ENCODE measurements at places on chromosomes 4 and X.

DNA sequence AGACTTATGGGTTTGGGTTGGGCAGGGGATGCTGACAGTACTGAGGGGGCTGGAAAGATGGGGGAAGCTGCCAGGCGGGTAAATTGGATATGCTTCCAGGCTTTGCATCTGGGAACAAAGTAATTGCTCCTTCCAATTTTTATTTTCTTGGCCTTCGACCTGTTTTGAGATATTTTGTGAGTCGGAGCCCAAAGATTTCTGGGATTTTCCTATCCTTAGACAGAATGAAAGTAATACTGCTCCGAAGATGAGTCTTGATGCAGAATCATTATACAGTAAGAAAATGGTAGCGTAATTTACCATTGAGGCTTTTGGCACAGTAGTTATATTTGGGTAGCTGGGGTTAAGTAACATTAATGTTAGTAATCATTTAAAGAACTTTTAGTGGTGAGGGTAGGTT, 1.4 kb downstream of the SMARCA5 start:
- peaks cover 26% of the 10 kb centered on the region for H3K36me3 ChIP-seq
- H3K4me1 ChIP-seq = peaks cover 11% of the 10 kb centered on the region
- H3K4me3 ChIP-seq = peak overlapping the region; percentile 78

DNA sequence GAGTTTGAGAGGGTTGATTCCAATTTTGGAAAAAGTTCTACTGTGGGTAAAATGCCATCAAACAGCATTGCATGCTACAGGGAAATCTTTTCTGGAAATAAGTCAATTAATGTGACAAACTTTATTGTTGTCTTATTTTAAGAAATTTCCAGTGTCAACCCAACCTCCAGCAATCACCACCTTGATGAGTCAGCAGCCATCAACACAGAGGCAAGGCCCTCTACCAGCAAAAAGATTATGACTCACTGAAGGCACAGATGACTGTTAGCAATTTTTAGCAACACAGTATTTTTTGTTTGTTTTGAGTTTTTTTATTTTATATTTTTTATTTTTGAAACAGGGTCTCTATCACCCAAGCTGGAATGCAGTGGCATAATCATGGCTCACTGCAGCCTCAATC, 165.4 kb upstream of the C1QTNF7 start:
- no peaks in the 10 kb centered on the region for H3K4me1 ChIP-seq
- H3K4me3 ChIP-seq = no peak overlapping the region
- peaks cover under 1% of the 10 kb centered on the region for H3K27me3 ChIP-seq
- no peaks in the 10 kb centered on the region for H3K36me3 ChIP-seq
- no peak for DNase-seq

- no peaks in the 10 kb centered on the region for H3K27me3 ChIP-seq
- no peaks in the 10 kb centered on the region for H3K36me3 ChIP-seq
- no peak overlapping the region for H3K4me3 ChIP-seq
- H3K27ac ChIP-seq = peak overlapping the region; percentile 92
These were observed 231.3 kb downstream of the INPP4B start for GRCh38 chr4:142614621-142615323.

DNA sequence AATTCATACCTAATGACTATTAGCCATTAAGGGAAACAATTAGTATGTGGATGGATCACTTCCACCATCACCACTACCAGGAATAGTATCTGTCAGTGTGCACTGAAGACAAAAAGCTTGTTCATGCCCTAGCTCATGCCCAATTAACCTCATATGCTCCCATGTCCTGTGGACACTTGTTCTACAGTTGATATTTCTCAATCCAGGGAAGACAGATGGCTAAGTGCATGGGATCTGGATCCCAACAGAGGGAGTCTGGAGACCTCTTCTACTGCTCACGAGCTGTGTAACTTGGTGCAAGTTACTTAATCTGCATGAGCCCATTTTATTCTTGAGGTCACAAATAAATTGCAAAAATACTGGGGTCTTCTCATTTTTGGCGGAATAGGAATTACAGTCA, 23.7 kb downstream of the AMOT start:
- no peak for DNase-seq
- H3K4me1 ChIP-seq = no peaks in the 10 kb centered on the region
- H3K27ac ChIP-seq = no peak overlapping the region
- no peaks in the 10 kb centered on the region for H3K36me3 ChIP-seq
- no peak overlapping the region for H3K4me3 ChIP-seq
- H3K27me3 ChIP-seq = peaks cover 6% of the 10 kb centered on the region

GRCh38 chr4:99180382-99181070, 36.4 kb upstream of the ADH4 start:
- H3K27me3 ChIP-seq = no peaks in the 10 kb centered on the region
- no peak overlapping the region for H3K4me3 ChIP-seq
- H3K4me1 ChIP-seq = no peaks in the 10 kb centered on the region
- DNase-seq = peak; percentile 76
- no peaks in the 10 kb centered on the region for H3K36me3 ChIP-seq
- H3K27ac ChIP-seq = no peak overlapping the region

DNA sequence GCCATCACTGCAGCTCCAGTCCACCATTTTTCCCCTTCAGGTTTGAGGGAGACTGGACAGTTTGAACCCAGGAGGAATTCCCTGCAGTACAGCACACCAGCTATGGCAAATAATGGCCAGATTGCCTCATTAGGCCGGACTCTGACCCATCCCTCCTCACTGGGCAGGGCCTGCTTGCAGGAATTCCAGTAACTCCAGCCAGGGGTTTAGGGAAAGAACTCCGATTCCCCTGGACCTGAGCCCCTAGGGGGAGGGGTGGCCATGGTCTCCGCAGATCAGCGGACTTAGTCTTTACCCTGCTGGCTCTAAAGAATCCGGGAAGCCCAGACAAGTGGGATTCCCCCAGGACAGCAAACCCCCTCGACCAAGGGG, 342.8 kb downstream of the DMD start:
- no peaks in the 10 kb centered on the region for H3K36me3 ChIP-seq
- H3K4me3 ChIP-seq = no peak overlapping the region
- H3K4me1 ChIP-seq = no peaks in the 10 kb centered on the region
- DNase-seq = no peak
- H3K27me3 ChIP-seq = no peaks in the 10 kb centered on the region

GRCh38 chrX:56281789-56282188, 49.6 kb downstream of the KLF8 start:
- H3K27ac ChIP-seq = no peak overlapping the region
- peak; percentile 35 for DNase-seq
- no peaks in the 10 kb centered on the region for H3K36me3 ChIP-seq
- no peaks in the 10 kb centered on the region for H3K27me3 ChIP-seq

DNA sequence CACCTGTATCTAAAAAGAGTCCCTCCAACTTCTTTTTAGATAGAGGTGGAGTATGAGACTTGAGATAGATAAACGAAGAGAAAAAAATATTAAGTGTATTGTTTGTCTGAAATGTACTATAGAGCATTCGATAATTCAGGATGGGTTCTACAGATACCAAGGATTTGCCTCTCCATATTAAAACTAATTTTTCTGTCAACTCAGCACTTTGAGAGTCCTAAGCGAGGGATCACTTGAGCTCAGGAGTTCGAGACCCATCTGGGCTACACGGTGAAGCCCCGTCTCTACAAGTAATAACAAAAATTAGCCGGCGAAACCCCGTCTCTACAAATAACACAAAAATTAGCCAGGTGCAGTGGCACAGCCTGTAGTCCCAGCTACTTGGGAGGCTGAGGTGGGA, 1.5 kb downstream of the DNAAF6 start:
- H3K4me3 ChIP-seq = no peak overlapping the region
- no peaks in the 10 kb centered on the region for H3K4me1 ChIP-seq
- no peak for DNase-seq

- H3K4me1 ChIP-seq = peaks cover 39% of the 10 kb centered on the region
- H3K27me3 ChIP-seq = no peaks in the 10 kb centered on the region
These were observed 158.4 kb downstream of the CHIC2 start for GRCh38 chr4:53905941-53906377.

GRCh38 chrX:24264383-24264782, 49.5 kb downstream of the SUPT20HL2 start:
- H3K4me3 ChIP-seq = no peak overlapping the region
- no peaks in the 10 kb centered on the region for H3K36me3 ChIP-seq
- H3K27me3 ChIP-seq = no peaks in the 10 kb centered on the region
- no peaks in the 10 kb centered on the region for H3K4me1 ChIP-seq

DNA sequence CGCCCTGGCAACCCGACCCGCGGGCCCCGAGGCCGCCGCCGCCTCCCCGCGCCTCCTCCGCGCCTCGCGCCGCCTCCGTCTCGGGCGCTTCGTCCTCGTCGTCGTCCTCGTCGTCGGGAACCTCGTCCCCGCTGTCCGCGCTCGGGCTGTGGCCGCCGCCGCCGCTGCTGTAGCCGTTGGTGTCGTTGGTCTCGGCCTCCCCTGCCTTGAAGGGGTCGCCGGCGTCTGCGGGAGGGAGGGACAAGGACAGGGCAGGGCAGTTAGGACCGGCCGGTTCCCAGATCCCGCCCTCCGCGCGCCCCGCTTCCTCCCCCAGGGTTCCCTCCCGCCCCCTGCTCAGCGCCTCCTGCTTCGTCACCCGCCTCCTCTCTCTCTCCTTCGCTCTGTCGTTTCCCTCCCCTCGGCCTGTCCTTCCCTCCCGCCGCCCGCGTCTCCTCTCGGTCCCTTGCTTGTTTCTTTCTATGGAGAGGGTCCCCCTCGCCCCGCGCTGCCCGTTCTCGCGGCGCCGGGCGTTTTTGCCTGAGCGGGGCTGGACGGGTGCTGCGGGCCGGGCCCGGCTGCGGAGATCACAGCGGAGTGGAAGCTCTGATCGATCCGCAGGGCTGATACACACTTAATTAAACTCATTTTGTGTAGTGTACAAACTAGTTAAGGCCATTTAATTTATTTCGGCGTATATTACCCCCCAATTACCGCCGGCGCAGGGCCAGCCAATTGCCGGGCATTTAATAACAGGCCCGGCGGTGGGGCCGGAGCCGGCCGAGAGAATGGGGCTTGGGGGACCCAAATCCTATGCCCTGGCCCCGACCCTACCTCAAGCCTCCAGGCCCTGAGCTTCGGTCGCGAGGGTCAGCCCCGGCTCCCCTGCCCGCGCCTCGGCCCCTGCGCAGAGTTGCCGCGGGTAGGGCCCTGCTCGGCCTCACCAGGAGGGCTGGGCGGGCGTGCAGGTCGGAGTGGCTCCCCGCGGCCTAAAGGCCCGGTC, 2.4 kb downstream of the NKX1-1 start:
- H3K4me1 ChIP-seq = no peaks in the 10 kb centered on the region
- H3K27ac ChIP-seq = no peak overlapping the region
- H3K4me3 ChIP-seq = no peak overlapping the region
- H3K36me3 ChIP-seq = no peaks in the 10 kb centered on the region

DNA sequence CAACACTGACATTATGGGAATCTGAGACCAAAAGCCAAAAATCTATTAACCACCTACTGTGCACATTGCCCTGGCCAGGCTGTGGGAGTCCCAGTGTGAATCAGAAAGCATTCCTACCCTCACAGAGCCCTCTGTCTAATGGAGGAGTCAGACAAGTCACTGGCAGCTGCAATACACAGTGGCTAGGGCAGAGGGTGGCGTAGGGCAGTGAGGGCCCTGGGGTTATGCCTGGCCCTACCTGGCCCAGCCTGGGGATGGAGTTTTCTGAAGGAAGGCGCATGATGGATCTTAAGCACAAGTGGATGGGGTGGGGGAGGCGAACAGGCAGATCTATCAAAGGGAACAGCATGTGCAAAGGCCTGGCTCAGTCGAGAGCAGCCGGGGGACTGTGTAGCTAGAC, 10.8 kb downstream of the JAKMIP1 start:
- H3K4me3 ChIP-seq = no peak overlapping the region
- no peak overlapping the region for H3K27ac ChIP-seq
- no peaks in the 10 kb centered on the region for H3K4me1 ChIP-seq
- no peaks in the 10 kb centered on the region for H3K36me3 ChIP-seq

DNA sequence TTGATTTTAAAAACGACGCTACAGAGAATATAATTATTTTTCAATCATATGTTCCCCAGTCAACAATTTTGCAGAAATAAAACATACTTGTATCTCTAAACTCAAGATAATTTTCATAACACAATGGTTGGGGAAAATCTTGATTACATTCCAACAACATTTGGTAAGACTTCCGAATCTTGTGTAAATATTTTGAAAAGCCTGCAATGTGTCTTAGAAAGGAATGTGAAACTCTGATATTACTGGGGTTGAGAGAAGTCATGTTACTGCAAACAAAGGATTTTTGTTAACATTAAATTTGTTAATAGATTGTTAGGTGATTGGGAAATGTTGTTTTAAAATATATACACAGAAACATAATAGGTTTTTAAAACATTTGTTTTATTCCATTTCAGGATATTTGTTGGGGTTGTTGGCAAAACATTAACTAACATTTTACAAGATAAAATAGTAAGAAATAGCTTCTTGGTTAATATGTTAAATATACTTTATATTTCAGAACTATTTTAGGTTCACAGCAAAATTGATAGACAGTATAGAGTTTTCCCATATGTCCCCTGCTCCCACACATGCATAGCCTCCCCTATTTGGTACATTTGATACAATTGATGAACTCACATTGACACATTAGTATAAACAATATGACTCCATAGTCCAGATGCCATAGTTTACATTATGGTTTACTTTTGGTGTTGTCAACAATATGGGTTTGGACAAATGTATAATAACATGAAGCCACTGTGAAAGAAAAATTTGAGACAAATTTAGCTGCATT, 218.6 kb upstream of the FAM47A start:
- no peaks in the 10 kb centered on the region for H3K27me3 ChIP-seq
- H3K27ac ChIP-seq = no peak overlapping the region
- no peak for DNase-seq
- H3K4me1 ChIP-seq = no peaks in the 10 kb centered on the region
- no peaks in the 10 kb centered on the region for H3K36me3 ChIP-seq

DNA sequence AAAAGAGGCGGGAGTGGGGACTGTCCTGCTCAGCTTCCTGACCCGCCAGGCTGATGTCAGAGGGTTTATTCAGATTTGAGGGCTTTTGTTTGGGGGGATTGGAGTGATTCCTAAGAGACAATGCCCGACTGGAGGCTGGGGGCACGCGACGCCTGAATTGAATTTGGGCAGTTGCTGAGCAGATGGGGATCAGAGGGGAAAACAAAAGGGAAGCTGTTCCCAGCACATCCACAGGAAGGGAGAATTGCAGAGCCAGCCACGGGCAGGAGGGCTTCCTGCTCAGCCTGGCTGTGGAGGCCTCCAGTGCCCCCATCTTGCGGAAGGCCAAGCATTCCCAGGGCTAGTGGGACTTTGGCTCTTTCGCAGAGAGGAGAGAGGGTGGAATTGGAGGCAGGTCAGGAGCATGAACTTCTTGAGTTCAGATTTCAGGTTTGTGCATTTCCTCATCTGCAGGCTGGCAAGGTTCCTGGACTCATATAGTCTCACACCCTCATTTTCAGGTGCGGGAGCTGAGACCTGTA, 162.8 kb downstream of the NHS start:
- H3K27me3 ChIP-seq = no peaks in the 10 kb centered on the region
- H3K27ac ChIP-seq = no peak overlapping the region
- H3K4me1 ChIP-seq = no peaks in the 10 kb centered on the region
- no peak overlapping the region for H3K4me3 ChIP-seq

DNA sequence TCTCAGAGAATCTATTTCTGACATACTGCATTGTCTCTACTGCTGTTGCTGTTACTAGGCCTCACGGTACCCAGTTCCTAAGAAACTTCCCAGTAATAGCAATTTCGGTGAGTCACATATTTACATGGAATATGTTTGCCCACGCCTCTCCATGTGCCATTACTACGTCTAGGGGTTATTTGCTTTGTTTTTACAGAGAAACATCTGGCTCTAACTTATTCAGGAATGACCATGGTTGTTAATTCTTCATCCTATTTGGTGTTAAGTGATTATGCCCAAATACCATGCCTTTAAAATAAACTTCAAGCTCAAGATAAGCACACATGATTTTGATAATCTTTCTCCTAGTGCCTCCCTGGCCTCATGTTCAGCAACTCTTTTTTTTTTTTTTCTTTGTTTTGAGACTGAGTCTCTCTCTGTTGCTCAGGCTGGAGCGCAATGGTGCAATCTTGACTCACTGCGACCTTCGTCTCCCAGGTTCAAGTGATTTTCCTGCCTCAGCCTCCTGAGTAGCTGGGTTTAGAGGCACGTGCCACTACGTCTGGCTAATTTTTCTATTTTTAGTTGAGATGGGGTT, 101.0 kb upstream of the HS3ST1 start:
- no peaks in the 10 kb centered on the region for H3K36me3 ChIP-seq
- H3K4me1 ChIP-seq = no peaks in the 10 kb centered on the region
- H3K4me3 ChIP-seq = no peak overlapping the region
- DNase-seq = no peak

All from osteoblast (primary cell).